ENCODE measurements at places on chromosomes 6 and 20. TPM values are rescaled to one million over a fixed set of nuclear protein-coding genes. Genes with fewer than 3 reads are reported as not detected.

The MYLK2 gene
- 5.1 TPM for polyA plus RNA-seq

DNA sequence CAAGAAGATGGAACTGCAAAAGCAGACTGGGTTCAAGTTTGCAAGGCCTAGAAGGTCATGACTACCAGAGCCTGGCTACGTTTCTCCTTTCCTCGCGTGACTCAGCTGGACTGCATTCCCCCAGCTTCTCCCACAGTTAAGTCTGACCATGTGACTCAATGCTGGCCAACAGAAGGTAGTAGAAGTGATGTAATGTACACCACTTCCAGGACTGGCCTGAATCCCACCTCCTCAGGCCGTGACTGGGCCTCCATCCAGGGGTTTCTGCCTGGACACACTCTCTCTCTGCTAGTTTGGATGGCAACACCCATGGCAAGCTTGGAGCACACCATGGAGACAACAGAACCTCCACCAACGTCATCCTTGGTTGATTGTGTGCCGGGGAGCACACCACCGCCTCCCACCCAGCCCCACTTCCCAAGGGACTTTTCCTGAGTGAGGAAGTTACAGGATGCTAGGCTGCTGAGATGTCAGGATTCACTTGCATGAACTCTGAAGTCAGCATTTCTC, 112.0 kb upstream of the CDYL start:
- no peak for DNase-seq

DNA sequence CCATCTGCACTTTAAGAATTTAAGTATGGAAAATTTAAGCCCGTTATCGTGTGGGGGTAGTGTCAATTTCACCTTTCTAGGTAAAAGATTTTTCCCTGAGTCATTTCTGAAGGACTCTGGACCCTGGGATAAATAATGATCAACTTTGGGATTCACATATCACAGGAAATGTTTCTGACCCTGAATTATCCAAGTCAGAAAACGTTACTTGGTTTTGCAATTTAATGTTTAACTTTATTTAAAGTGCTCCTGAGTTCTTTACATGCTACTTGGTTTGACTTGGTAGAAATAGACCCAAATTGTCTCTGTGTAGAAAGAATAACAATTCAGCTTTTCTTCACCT, 1.5 kb upstream of the SLC17A3 start:
- no peak for DNase-seq

GRCh38 chr6:15280028-15280427, 34.2 kb downstream of the JARID2 start:
- DNase-seq = no peak

DNA sequence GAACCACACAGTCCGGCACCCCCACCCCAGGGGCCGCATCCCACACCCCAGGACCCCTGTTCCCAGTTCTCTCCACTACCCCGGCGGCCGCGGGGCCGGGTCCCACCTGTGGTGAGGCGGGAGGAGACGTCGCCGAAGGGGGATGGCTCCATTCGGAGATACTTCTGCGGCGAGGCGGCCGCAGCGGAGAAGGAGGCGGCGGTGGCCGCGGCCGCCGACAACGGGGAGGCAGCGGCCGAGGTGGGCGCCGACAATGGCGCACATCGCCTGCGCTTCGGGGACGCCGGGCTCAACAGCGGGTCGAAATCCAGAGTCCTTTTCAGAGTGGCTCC, 723 bp downstream of the AKIRIN2 start:
- no peak for DNase-seq

Data from spinal cord (tissue), 10 donors.